Activated naive CD4-positive, alpha-beta T cell treated with anti-CD3 and anti-CD28 coated beads, Interleukin-2, amount 50 U/mL, for 16 hours (primary cell): ENCODE measurements at places on chromosomes 4 and X.

GRCh38 chr4:3517731-3518510 is 14.3 kb downstream of the LRPAP1 start:
- DNase-seq, result peak; percentile 7

DNA sequence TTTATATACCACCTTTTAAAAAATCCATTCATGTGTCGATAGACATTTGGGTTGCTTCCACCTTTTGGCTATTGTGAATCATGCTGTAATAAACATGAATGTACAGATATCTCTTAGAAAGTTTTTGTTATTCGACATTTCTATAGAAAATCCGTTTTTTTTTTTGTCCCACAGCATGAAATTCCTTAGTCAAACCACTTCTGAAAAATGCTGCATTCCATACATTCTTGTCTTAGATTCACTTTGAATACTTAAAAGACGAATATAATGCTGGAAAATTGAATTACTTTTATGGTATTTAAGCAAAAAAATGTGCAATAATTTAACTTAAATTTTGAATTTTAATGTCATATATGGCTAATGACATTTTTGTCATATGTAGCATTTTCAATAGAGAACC is 1345.5 kb downstream of the TECRL start:
- no peak for DNase-seq

DNA sequence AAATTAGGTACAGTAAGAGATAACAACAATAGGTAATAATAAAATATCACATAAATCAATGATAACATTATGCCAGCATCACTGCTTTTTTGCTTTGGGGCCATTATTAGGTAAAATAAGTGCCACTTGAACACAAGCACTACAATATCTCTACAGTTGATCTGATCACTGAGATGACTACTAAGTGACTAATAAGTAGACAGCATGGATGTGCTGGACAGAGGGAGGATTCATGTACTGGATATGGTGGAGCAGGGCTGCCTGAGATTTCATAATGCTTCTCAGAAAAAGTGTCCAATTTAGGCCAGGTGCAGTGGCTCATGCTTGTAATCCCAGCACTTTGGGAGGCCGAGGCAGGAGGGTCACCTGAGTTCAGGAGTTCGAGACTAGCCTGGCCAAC is 137.8 kb upstream of the IL1RAPL2 start:
- no peak for DNase-seq

- no peak for DNase-seq
These were observed 285.5 kb downstream of the GASK1B start for GRCh38 chr4:157887316-157887715.

GRCh38 chr4:94507708-94508107 is 56.0 kb downstream of the PDLIM5 start:
- DNase-seq, result no peak

GRCh38 chrX:6002056-6002455 is 226.6 kb downstream of the NLGN4X start:
- no peak for DNase-seq

- no peak for DNase-seq
These were observed 44.1 kb downstream of the INPP4B start for GRCh38 chr4:142801966-142802365.

- no peak for DNase-seq
These were observed 86.0 kb downstream of the LRP2BP start for GRCh38 chr4:185309770-185310169.

- no peak for DNase-seq
These were observed 229.8 kb downstream of the STIM2 start for GRCh38 chr4:27090406-27090805.

GRCh38 chr4:57109411-57109846 is 756 bp downstream of the IGFBP7 start:
- no peak for DNase-seq

DNA sequence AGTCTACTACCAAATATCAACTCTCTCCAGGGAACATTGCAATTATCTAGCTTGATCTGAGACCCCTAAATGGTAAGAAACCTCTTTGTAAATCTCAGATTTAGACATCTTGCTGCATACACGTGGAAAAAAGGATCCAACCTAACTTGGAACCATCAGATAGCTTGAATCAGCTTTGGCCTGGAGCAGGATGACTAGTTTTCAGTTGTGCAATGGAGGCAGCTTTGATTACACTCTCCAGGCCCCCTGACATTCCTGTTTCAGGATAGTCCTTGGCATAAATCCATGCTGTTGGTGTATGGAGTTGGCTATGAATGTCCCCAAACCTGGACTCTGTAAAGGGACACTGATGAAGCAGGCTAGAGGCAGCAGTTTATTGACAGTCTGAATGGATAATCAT is 1061.9 kb upstream of the TENM3 start:
- DNase-seq, result no peak

GRCh38 chrX:101368800-101369199 is 17.2 kb downstream of the BTK start:
- no peak for DNase-seq

- DNase-seq, result no peak
These were observed 24.8 kb upstream of the MAP3K15 start for GRCh38 chrX:19540076-19540475.

DNA sequence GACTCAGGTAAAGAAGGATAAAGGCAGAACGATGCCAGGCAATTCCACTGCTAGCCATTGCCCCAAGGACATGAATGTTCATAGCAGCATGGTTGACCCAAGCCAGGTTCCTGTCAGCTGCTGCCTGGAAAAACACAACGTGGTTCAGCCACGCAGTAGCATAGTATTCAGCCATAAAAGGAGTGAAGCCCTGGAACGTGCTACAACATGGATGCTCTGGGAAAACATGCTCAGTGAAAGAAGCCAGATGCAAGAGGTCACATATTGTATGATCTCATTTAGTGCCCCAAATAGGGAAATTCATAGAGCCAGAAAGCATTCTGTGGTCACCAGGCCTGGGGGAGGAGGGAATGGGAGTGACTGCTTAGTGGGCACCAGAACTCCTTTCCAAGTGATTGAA is 129.8 kb downstream of the GPR143 start:
- DNase-seq, result no peak

DNA sequence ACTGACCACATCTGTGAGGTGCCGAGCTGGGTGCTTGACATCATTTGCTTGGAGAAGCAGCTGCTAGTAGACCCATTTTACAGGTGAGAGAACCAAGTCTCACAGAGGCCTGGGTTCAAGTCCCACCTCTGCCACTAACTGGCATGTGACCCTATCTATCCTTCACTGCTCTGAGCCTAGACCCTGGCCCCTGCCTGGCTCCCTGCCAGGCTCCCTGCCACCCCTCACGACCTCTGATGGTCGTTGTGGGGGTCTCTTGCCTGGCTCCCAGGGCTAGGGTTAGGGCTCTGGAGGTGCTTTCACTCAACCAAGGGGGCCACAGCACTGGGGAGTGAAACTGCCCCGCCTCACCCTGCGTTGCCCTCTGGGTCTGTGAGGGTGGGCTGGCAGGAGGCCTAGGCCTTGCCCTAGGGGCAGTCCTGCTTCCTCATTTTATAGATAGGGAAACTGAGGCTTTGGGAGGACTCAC is 7.2 kb upstream of the ADD1 start:
- no peak for DNase-seq

GRCh38 chr4:17094159-17094875 is 195.9 kb upstream of the LDB2 start:
- no peak for DNase-seq

GRCh38 chr4:31917334-31917733 is 1197.2 kb downstream of the PCDH7 start:
- no peak for DNase-seq

DNA sequence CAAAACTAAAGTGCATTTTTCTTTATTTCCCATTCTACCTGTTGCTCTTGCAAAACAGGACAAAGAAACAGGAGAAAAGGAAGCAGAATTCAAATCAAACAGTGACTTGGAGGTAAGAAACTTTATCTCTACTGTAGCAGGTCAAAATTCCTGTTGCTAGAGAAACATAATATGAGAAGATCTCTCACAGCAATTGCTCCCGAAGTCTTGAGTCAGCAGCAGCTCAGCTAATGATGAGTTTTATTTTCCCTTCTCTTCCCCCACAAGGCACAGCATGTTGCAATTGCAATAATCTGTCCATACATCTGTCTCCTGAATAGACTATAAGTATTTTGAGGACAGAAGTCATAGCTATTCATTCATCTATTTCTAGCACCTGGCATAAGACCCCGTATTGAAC is 112.7 kb downstream of the CLNK start:
- DNase-seq, result no peak

- DNase-seq, result no peak
These were observed 30.2 kb downstream of the CPLX1 start for GRCh38 chr4:795726-796119.

DNA sequence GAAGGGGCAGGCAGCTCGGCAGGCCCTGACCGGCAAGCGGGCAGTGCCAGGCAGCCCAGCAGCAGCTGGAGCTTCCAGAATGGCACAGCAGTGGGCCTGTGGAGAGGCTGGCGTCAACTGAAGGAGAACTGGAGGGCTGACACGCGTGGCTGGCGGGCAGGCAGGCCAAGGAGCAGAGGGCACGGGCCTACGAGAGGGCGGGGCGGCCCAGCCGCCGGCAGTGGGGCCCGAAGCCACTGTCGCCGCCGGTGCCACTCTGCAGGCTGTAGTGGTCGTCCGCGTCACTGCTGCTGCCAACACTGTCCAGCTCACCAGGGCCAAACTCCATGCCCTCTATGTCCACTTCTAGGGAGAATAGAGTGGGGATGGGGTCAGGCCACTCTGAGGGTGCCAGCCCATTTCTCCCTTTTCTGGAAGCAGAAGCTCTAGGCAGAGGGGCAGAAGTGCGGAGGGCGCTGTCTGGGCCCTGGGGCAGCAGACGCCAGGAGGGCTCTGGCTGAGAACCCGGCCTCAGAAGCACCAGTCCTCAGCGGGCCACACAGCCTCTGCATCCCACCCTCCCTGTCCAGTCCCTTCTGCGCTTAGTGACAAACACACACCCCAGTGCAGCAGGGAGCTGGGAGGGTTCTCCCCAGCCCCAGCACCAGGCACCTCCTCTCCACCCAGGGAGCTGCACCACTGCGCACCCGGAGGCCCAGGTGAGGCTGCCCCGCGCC is 8.6 kb upstream of the HAUS3 start:
- no peak for DNase-seq

- no peak for DNase-seq
These were observed 227.7 kb downstream of the LDB2 start for GRCh38 chr4:16670727-16671126.

DNA sequence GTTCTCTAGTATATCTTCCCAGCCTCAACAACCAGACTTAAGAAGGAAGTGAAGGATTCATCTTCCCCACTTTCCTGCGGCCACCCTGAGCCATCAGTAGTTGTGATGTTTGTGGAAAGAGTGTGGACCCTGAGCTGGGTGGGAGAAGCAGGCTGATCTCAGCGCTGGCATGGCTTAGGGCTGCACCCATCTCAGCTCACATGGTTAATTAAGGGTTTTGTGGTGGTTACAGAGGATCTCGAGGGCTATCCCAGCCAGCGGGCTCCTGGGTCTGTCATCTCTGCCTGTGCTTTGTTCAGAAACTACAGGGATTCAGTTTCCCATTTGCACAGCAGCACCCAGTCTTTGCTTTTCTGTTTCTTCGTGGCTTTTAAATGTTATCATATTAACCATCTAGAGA is 163.4 kb downstream of the PTTG2 start:
- no peak for DNase-seq

GRCh38 chr4:26589705-26590104 is 5.8 kb downstream of the TBC1D19 start:
- DNase-seq, result no peak

DNA sequence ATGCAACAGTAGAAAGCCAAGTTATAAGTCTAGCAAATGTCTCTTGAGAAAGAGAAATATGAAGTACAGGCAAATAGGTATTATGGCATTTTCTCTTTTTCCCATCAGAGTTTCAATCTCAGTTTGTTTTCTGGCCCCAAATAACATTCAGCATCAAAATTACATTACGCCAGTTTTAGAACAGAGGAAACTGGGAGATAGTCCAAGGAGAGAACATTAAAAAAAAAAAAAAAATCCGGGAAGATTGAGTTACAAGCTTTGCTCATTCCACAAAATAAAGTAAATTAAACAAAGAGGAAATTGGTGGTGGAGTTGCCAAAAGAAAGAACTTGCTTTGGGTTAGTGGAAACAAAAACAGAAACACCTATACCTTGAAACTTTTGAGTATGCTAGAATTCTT is 50.4 kb upstream of the IL13RA2 start:
- no peak for DNase-seq

- no peak for DNase-seq
These were observed 6.7 kb downstream of the APOO start for GRCh38 chrX:23901060-23901459.

DNA sequence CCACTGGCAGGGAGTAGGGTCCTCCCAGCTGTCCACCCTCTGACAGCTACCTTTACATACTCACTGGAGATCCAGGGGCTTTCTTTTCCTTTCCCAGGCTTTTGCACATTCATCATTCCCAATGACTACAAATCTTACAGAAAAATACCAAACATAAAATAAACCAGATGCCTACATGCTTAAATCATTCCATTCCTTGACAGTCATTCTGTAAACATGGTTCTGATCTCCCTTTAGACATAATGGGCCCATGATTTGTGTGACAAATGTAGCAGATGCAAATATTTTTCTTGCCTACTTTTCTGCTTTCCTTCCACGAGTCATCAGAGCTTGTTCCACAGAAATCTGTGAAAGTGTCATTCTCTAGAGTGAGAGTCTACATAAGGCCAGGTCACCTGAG is 207.0 kb downstream of the IDS start:
- no peak for DNase-seq

DNA sequence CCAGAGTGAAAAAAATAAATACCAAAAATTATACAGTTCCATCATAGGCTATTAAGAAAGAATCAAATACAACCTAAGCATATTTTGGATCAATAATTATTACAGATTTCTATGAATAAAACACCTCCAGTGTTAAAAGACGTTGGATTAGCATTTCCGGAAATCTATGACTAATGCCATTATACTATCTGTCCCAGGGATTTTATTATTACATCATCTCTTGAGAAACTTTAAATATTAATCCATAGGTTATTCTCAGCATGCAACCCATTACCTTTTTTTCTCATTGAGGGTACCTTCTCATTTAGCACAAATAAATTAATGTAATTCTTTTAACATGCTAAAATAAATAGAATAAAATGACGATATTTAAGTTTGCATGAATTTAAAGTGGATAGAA is 44.6 kb downstream of the CXorf58 start:
- no peak for DNase-seq

DNA sequence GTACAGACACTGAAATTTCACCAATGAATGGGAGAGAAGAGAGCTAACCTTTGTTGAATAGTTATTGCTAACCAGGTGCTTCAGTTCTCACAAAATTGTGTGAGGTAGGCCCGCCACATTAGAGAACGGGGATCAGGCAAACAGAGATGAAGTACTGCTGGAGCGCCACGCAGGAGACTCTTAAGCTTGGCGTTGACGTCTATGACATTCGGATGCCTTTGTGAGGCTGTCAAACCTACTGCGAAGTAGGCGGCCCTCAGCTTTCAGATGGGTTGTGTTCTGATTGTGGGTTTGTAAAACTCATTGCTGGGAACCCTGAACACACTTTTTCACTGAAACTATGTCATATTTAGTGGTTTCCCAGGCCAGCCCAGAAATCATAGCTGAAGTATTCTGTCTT is 173.6 kb downstream of the CBR4 start:
- no peak for DNase-seq

DNA sequence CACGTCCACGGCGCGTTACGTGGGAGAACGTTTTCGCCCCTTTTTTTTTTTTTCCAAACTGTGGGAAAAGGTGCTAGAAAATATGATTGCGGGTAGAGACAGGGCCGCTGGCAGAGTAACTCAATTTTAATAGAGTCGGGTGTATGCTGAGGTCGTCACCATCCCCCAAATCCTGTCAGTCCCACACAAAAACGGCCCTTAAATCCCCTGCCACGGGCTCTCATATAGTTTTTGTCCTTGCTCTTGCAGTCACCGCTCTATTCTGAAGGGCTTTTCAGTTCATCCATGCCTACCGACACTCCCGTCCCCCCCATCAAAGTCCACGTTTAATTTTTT is 796 bp upstream of the MED14 start:
- DNase-seq, result no peak
